ENCODE measurements at places on chromosomes 7 and 10.

GRCh38 chr7:128164955-128165670 lies 76.0 kb upstream of the LEP start:
- no peak for DNase-seq

- no peak for DNase-seq
Measured at GRCh38 chr7:119983468-119983867, 289.5 kb upstream of the KCND2 start.

DNA sequence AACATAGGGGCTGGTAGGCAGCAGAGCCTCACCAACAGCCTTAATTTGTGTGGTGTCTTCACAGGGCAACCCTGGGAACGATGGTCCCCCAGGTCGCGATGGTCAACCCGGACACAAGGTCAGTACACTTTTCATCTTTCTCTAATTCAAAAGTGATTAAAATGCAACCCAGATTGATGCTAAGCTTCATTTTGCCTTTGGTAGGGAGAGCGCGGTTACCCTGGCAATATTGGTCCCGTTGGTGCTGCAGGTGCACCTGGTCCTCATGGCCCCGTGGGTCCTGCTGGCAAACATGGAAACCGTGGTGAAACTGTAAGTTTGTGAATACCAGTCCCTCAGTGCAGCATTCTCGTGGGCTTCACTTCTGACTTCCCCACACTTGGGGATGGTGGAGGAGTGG lies 30.9 kb downstream of the COL1A2 start:
- DNase-seq: no peak

GRCh38 chr10:4766454-4766853 lies 59.6 kb upstream of the AKR1E2 start:
- DNase-seq: no peak

- DNase-seq: no peak
Measured at GRCh38 chr10:93397020-93397419, 85.1 kb downstream of the MYOF start.

GRCh38 chr10:118633786-118634185 lies 38.3 kb upstream of the PRLHR start:
- DNase-seq: no peak

DNA sequence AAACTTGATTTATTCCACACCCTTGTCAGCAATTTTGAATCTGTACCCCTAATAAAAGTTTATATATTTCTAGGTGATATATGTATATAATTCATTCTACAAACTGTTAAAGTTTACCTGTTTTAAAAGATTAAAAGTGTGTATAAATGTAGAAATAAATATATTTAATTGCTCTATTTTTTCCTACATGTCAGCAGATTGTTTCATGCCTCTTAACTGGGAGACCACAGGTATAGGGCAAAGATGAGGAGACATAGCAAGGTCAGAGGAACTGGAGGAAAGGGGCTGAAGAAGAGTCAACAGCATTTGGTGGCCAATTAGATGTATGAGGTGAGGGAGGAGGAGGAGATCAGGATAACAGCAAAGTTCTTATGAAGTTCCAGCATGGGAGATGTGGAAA lies 109.8 kb downstream of the GLCCI1 start:
- DNase-seq: no peak

- no peak for DNase-seq
Measured at GRCh38 chr7:36657036-36657660, 67.1 kb downstream of the AOAH start.
